Progenitor cell of endocrine pancreas (in vitro differentiated cells): ENCODE measurements at places on chromosomes 13 and 19. TPM values are rescaled to one million over a fixed set of nuclear protein-coding genes. Genes with fewer than 3 reads are reported as not detected.
A peak's percentile ranks its signal among the peaks of the same experiment; 100 is the strongest.

GRCh38 chr13:110233181-110233950 lies 73.6 kb downstream of the COL4A1 start:
- DNase-seq, result no peak

DNA sequence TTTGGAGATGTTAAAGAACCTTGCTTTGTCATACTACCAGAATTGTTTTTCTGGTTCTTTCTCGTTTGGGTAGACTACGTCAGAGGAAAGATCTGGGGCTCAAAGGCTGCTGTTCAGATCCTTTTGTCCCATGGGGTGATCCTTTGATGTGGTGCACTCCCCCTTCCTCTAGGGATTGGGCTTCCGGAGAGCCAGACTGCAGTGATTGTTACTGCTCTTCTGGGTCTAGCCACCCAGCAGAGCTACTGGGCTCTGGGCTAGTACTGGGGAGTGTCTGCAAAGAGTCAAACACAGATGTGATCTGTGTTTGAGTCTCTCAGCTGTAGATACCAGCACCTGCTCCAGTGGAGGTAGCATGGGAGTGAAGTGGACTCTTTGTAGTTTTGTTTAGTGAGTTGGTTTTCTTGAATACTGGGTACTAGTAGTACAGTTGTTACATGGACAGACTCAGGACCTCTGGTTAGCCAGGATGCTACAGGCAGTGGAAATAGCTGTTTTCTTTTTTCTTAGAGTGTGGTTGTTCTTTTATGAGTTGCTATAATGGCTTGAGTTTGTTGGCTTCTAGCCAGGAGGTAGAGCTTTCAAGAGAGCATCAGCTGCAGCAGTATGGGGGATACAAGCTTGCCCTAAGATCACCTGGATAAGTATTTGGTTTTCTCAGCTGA lies 34.4 kb downstream of the DNAJC15 start:
- no peak for DNase-seq

- DNase-seq, result no peak
Observed at GRCh38 chr13:91203430-91203829, 144.1 kb upstream of the MIR17HG start.

DNA sequence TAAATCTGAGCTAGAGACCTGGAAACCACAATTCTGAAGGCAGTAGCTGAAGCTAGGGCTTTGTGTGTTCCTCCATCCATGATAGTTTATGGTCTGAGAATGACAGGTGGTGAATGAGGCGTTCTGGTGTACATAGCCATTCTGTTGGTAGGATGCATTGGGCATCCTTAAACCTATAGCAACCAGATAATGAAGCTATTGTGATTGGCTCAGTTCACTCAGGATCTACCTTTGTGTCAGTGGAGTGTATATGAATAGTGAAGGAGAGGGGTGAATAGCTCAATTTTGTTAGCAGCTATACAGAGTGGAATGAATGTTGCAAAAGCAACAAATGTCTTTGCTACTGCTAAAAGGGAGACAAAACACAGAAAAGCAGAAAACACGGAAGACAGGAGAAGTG lies 80.0 kb upstream of the PCDH20 start:
- no peak for DNase-seq

DNA sequence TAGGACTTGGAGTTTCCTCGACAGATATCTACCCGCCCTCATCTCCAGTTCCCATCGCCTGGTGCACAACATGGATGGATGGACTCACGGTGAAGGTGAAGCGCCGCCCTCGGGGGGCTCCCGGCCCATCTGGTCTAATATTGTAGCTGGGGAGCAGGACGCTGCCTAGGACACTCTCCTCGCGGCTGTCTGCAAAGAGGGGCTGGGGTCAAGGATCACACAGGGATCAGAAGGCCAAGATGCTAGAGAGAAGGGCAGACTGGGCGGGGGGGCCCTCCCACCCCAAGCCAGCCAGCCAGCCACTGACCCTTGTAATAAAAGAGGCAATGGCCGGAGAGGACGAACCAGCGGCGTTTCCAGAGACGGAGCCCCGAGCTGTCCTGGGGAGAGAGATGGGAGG lies 7.1 kb downstream of the PLEKHA4 start:
- DNase-seq, result no peak

DNA sequence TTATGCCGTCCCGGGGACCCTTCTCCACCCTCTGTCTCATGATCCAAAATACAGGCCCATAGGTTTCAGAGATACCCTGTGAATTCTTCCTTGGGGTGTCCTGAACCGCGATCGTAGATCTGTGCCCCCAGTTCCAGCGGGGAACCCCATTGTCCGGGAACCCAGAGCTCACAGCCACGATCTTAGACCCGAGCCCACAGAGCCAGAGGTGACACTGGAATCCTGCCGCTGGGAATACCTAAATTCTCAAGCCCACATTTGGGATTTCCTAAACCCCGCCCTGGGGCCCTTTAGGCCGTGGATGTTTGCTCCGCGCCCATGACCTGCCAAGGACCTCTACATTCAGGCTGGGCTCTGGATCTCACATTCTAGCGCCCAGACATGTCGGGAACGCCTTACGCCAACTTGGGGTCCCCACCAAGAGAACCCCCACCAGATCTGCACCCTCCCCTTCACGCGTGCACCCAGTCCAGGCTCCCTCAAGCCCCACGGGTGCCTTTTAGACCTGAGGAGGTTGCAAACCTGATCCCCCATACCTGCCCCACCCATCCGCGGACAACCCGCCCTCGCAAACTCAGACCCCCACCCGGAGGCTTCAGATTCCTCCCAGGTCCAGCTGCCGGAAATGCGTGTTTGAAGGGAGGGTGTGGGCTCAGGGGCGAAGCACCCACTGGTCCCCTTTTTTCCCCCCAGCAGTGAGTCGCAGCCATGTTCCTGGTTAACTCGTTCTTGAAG lies 605 bp downstream of the CAPNS1 start:
- DNase-seq, result no peak

DNA sequence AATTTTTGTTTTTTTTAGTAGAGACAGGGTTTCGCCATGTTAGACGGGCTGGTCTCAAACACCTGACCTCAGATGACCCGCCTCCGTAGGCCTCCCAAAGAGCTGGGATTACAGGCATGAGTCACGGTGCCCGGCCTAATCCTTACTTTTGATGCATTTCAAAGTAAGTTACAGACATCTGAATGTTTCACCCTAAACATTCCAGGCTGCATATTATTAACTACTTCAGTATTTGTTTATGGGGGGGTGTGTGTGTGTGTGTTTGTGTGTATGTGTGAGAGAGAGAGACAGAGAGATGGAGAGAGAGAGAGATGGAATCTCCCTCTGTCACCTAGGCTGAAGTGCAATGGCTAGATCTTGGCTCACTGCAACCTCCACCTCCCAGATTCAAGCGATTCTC lies 13.1 kb downstream of the SULT2B1 start:
- no peak for DNase-seq

RDH8 gene
- total RNA-seq, result not detected in 2 replicates

- DNase-seq, result no peak
Observed at GRCh38 chr19:29896802-29897201, 45.2 kb upstream of the URI1 start.

DNA sequence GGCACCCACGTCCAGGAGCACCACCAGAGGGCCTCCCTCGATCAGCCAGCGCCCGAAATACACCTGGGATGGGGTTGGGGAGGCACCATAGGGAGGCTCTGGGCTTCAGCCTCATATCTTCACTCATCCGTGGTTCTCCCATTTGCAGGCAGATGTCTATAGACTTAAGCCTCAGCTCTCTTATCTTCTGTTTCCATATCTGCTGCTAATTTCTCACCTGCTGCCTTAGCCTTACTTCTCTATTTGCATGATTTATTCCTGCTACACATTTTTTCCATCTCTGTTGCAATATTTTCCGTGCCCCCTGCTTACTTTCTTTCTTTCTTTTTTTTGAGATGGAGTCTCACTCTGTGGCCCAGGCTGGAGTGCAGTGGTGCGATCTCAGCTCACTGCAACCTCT lies 5.8 kb downstream of the GYS1 start:
- DNase-seq, result no peak

DNA sequence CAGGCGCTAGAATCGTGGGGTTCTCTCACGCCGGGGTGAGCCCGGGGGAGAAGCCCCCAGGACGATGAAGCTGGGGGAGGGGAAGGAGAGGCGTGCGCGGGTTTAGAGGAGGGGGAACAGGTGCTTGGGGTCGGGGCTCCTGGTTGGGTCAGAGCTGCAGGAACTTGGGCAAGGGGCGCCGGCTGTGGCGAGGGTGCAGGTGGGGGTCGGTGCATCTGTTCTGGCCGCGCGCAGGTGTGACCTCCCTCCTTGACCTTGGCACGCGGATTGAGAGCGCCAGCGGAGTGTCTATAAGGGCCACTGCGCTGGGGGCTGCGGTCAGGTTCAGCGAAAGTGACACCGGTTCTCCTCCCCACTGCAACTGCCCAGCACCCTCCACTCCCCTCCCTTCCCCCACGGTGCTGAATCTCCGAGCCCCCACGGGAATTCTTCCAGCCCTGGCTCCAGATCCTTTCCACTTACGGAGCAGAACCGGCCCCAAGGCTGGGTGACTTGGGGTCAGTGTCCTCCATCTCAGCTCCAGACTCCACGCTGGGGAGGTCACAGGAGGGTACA lies 618 bp downstream of the TMEM38A start:
- peak; percentile 17 for DNase-seq

ZNF726 gene
- 5.7 and 6.0 TPM in 2 replicates for total RNA-seq

SNRPD2 gene
- 401 and 414 TPM in 2 replicates for total RNA-seq

- DNase-seq, result no peak
Observed at GRCh38 chr13:109500146-109500773, 286.1 kb downstream of the IRS2 start.

DNA sequence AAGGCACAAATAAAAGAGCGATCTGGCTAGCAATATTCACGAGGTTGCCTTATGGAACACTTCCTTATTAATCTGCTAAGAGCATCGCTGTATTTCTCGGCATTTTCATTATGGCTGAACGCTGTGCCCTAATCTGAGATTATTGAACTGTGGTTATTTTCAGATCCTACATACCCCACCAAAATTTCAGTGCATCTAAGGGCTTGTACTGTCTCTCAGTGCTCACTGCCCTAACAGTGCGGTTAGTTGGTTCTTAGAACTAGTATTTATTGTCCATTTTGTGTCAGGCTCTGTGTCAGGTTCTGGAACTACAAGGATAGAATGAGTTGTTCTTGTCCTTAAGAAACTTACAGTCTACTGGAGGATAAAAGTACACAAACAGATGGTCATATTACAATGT lies 51.6 kb downstream of the FLT3 start:
- no peak for DNase-seq

CALR3 gene
- total RNA-seq, result not detected in 2 replicates

DNA sequence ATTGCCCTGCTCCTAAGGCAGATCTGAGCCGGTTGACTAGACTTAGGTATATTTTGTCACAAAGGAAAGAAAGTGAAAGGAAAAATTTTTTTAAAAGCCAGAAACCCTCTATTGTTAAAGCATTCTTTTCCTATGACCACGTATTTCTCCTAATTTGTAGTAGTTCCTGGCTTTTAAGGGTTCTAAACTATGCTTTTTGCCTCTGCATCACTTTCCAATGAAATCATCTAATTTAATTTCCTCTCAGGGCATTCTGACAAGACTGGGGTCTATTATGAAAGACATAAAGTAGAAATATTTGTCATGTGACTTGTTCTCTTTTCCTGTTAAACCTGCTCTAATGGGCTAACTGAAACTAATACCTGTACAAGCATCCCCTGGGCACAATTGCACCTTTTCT lies 233.0 kb upstream of the PRR20A start:
- no peak for DNase-seq

GRCh38 chr19:10936661-10937084 lies 8.1 kb downstream of the TIMM29 start:
- DNase-seq, result peak; percentile 27
